ENCODE measurements at places on chromosomes 2 and 18. TPM values are rescaled to one million over a fixed set of nuclear protein-coding genes. Genes with fewer than 3 reads are reported as not detected.

GRCh38 chr2:159456500-159457426 is 159.6 kb downstream of the BAZ2B start:
- no peak for DNase-seq

The SCN9A gene
- total RNA-seq: 3.5 TPM

- no peak for DNase-seq
These were observed 49.9 kb downstream of the RAB31 start for GRCh38 chr18:9757827-9758621.

DNA sequence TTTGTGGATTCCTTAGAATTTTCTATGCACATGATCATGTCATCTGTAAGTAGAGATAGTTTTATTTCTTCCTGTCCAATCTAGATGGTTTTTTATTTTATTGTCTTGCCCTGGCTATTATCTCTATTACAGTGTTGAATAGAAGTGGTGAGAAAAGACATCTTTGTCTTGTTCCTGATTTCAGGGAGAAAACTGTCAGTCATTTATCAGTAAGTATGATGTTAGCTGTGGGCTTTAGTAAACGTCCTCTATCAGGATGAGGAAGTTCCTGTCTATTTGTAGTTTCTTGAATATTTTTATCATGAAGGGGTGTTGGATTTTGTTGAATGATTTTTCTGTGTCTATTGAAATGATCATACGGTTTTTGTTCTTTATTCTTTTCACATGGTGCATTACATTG is 5.3 kb downstream of the PLEKHH2 start:
- no peak for DNase-seq

- DNase-seq: no peak
These were observed 151.5 kb downstream of the INO80D start for GRCh38 chr2:205934443-205934842.

DNA sequence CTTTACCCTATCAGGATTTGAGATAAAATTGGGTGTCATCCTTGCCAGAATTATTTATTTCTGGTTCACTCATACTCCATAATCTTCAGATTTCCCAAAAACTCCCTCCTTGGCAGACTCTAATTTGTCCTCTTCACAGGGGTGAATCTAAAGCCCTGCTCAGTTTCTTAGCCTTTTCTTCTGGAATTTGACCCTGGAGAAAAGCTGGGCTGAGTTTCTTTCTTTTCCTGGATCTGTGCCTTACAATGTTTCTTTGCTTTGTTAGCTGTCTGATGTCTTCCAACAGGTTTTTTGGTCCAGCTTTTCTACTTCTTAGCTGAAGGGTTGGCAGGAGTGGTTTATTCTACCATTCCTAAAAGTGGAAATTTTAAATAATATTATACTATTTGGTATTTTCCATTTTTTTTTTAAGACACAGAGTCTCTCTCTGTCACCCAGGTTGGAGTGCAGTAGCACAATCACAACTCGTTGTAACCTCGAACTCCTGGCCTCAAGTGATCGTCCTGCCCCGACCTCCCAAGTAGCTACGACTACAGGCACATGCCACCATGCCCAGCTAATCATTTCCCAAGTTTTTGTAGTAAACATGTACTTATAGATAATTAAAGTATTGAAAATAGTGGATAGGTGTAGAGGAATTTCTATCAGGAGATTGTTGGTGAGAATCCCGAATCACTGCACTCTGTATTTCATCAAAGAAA is 138.4 kb upstream of the TWIST2 start:
- DNase-seq: no peak

DNA sequence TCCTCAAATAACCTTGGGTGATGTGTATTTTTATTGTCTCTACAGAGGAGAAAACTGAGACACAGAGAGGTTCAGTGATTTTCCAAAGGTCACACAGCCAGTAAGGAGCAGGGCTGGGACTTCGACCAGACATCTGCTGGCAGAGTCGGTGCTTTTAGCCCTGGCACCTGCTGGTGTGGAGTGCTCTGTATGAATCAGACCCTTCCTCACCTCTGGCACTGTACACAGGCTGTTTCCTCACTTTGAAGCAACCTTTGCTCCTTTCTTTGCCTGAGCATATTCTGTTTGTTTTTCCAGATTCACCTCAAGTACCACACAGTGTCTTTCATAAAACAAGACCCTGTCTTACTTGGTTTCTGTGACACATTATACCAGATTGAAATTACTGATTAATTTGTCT is 107.9 kb downstream of the DPP10 start:
- no peak for DNase-seq

- no peak for DNase-seq
These were observed 2.7 kb downstream of the HRH4 start for GRCh38 chr18:24462838-24463775.

DNA sequence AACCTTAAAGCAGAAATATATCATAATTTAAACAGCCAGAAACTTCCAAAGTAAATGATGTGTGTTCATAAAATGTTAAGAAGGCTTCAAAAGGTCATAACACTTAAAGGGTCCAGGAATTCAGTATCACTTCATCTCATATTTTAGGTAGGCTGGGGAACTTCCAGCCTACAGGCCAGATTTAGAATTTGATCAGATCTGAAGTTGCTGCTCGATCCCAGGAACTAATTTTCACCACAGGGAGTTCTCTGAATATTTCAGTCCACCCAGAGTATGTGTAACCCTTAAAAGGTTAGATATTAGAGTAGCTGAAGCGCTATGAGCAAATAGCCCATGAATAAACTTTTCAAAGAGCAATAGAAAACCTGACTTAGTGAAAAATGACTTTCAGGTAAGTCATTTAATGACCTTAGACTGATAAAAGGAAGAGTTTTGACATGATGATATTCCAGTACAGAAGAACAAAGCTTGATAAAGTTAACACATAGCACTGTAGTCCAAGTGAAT is 1.7 kb downstream of the WIPF1 start:
- no peak for DNase-seq

GRCh38 chr2:120526997-120527945 is 181.3 kb downstream of the INHBB start:
- no peak for DNase-seq

DNA sequence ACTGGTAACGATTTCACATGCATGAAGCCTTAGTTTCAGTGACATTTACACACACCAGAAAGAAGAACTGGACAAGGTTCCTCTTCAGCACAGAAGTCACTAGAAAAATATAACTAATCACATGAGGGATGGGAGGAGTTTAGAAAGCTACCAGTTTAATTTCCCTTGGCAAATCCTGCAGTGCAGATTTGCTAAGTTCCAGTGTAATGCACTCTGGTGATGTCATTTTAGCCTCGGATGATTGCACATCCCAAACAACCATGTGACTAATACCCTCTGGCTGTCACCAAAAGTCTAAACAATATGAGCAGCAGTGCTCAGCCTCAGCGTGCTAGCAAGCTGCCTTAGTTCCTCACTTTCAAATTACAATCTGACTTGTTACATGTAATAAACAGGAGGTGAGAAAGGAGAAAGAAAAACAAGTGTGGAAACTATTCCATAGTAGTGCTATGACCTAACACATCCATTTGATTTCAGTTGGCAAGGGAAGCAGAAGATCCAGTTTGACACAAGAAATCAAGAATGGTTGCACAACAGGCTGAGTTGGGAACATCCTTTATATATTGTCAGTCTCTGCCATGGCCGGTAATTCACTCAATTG is 35.3 kb upstream of the PPP1CB start:
- DNase-seq: peak; percentile 74

DNA sequence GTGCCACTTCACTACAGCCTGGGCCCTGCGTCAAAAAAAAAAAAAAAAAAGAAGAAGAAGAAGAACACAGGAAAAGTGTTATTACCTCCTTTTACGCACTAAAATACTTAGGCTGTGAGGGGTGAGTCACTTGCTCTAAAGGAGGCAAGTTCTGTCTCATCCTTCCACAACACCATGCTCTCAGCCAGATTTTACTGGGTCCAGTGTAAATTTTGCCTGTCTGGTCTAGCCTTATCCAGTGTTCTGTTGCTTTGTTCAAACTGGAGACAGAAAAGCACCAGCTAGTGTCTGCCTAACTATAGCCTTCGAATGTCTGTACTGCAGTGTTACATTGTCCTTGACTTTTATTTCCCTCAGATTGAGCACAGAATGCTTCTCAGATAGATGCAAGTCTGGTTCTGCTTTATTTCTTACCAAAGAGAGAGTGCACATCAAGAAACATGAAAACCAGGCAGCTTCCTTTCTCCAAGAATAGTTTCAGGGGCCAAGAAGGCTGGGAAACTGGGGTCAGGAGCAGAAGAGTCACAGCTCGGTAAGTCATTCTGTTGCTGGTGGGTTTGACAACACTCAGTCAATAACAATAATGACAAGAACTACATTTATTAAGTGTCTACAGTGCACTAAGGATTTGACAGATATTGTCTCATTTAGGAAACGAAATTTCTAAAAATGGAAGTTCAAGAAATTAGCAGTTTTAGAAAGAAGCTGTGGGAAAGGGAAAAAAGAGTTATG is 3.1 kb upstream of the MSGN1 start:
- no peak for DNase-seq

The TDRD15 gene
- total RNA-seq: not detected

The UGT1A3 gene
- not detected for total RNA-seq

DNA sequence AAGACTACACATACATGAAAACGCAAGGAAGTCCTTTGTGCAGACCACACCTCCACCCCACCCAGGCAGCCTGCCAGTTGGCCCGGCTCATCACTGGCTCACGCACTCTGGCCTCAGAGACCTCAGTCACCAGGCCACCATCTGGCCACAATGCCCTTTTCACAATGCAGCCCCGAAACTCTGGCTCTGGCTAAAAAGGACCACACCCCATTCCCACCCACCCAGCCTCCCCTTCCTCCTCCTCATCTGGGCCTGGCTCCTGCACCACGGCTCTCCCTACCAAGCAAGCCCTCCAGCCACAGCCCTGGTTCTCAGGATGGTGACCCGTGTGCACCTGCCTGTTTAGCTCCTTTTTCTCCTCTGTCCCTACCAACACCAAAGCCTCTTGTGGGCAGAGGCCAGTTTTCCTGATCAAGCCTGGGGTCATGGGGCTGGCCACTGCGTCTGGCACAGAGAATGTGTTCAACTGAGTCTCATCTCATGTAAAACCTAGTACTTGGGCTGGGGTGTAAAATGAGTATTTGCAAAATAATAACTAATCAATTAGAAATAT is 7.4 kb downstream of the HDAC4 start:
- DNase-seq: peak; percentile 51

The PLEKHM3 gene
- 29.0 TPM for total RNA-seq

DNA sequence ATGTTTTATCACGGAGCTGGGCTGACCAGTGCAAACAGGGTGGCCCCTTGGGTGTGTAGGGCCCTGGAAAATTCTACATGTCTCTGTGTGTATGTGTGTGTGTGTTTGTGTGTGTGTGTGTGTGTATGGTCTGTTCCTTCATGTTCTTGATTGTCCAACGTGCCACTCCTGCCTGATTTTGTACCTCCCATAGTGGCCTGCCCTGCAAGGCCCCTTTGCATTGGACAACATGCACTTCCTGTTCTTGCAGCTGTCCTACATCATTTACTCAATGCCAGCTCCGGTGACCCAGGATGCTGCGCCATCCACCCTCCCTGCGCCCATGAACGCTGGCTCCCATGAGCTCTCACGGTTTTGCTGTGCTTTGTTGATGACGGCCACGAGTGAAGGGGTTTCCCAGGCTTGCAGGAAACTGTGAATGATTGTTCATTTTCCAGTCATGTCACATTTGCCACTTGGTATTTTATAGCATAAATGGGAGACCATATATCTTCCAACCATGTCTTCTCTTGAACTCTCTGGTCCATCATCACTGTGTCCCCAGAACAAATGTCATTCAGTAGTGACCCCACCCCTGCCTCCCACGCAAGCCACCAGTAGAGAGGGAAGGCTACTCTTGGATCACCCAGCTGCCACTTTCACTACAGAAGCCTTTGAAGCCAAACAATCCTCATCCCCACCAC is 69.7 kb upstream of the NCK2 start:
- no peak for DNase-seq

GRCh38 chr18:40855661-40856060 is 1099.4 kb upstream of the PIK3C3 start:
- no peak for DNase-seq

DNA sequence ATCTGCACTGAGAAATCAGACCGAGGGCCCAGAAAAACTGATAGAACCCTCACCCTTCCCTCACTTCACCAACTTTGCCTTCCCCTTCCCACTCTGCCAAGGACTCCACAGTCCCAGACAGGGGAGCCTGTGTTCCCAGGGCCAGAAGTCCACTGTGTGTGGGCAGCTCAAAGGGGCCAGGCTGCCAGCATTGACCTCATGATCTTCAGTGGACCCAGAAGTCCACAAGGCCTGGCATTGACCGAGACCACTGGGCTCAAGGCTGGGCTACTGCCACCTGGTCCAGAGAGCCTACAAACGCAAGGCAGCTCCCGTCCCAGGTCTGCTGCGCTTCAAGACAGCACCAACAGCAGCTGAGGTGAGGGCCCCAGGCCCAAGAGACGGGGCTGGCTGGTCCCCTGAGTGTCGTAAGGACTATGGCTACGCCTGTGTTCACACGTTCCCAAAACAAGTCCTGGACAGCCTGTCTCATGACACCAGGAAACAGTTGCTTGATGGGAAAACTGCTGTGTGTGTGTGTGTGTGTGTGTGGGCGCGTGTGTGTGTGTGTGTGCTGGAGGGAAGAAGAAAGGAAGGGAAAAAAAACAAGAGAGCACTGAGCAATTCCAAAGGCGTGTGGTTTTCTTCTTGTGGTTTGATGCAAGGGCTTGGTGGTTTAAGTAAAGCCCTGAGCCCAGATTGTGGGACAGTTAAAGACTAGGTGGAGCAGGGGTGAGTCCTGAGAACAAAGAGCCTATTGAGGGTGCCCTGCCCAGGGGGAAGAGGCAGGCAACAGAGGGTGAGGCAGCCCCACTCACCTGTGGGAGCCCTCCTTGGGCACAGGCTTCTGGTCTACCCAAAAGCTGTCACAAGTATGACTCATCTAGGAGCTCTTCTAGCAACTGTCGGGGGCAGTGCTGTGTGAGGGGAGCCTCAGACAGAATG is 46.6 kb upstream of the ZBTB7C start:
- peak; percentile 91 for DNase-seq

The OXER1 gene
- total RNA-seq: 0.98 TPM

DNA sequence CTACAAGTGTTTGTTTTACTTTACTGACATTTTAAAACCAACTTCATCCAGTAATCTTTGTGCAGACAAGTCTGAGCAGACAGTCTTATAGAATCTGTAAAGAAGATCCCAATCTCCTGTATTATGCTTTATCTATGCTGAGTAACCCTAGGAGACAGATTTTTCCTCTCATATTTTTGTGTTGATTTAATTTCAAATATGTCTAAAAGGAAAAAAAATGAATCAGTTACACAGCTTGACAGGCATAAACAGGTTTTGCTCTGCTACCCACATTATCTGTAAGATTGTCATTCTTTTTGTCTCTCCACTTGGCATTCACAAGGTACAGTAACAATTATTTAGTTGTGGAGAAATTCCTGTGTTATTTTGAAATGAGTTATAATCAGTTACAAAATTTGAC is 415.0 kb downstream of the NYAP2 start:
- no peak for DNase-seq

DNA sequence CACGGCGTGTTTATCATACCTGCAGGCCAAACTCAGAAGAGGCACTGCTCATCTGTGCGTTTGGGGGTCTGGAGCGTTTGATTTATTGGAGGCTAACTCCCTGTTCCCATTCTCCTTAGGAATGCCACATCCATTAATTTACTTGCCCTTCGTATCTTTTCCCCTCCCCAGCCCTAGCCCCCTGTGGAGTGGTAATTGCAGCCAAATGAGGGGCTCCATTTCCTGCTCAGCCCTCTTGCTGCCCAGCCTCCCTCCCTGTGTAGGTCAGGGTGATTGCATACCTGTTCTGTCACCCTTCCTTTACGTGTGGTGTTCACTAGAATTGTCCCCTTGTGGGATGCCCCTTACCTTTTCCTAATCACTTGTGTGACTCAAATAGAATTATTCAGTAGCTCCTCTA is 120.4 kb downstream of the MAP3K20 start:
- DNase-seq: no peak

The ZNF892 gene
- 3.7 TPM for total RNA-seq

The DSG4 gene
- total RNA-seq: not detected
